Cerebellum (tissue), 4 donors: ENCODE measurements at places on chromosomes 12 and 14. TPM values are rescaled to one million over a fixed set of nuclear protein-coding genes. Genes with fewer than 3 reads are reported as not detected.
A peak's percentile ranks its signal among the peaks of the same experiment; 100 is the strongest.

GRCh38 chr14:91375720-91376452 lies 41.7 kb downstream of the CCDC88C start:
- no peak for DNase-seq

DNA sequence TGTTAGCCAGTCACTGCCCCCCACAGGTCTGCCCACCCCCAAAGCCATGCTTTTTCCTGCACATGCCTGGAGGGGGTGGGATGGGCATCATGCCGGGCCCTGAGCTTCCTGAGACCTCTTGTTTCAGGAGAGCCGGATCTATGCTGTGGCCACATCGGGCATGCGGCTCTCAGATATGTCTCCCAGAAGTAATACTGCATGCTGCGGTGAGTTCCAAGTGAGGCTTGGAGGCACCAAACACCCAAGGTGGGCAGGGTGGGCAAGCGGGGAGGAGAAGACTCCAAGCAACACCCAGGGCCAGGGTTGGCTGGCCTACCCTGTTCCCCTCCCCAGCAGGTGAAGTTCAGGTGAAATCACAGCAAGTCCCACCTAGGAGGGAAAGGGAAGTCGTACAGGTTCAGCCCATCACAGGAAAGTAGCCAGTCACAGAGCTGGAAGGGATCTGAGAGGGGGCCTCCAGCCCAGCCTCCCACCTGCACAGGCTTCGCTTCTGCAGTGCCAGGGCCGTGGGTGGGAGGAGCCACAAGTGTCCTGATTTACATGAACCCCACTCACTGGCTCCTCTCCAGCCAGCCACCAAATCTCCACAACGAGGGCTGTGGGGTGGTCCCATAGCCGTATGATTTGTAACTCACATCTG lies 30.9 kb downstream of the PIGH start:
- no peak for DNase-seq

DNA sequence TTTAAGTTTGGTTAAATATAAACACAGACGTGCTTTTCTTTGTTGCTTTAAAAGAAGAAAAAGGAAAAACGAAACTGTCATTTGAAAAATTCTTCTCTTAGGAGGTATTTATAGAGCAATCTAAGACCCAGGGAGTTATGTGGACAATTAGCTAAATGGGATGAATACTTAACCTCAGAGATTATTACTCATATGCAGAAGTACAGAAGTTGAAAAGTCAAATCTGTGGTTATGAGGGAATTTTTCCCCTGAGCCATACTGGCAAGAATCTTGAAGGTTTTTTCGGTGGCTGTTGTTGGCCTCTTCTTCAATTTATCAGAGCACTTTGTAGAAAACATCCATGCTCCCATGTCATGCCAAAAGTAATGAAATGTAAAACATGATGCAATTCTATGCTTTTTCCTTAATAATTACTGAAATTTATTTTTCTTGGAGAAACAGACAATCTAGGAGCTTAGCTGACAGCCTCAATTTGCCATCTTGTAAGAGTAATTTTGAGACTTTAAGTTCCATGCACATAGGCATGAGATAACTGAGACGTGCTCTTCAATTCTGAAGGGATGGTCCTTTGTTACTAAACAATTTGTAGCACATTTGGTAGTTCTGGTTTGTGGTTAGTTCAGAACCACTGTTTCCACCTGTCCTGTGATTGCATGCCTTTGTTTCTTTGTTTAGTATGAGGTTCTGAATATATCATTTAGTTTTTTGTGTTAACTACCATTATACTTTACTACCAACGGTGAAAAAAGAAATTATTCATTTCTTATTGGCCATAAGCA lies 126.6 kb downstream of the BCAT1 start:
- DNase-seq = no peak

GRCh38 chr12:110616471-110617115 lies 2.7 kb downstream of the TCTN1 start:
- no peak for DNase-seq

GRCh38 chr12:15323480-15323879 lies 1.2 kb downstream of the PTPRO start:
- DNase-seq = no peak

- no peak for DNase-seq
Measured at GRCh38 chr14:31766315-31766892, 205.2 kb downstream of the NUBPL start.

GRCh38 chr12:76786986-76787385 lies 23.1 kb downstream of the ZDHHC17 start:
- no peak for DNase-seq

DNA sequence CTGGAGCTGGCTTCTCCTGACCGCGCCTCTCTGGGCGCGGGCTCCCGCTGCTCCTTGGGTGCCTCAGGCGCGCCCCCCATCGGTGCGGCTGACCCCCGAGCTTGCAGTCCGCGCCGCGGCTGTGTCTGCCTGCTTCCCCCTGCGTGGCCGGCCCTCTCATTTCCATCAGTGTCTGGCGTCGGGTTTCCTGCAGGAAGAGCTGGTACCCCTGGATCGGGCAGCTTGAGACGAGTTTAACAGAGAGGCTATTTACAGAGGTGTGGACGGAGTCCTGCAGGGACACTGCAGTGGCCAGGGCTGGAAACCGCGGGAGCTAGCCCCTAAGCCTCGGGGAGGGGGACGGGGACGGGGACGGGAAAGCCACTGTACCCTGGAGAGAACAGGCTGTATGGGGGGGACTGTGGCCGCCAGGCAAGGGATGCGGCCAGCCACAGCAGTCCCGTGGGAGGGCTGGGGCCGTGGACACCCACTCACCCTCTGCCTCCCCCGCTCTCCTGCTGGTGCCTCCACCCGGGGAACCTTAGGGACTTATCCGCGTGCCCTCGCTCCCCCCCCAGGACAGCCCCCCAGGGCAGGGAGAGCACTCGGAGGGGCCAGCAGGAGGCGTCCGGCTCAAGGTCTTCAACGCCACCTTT lies 3.7 kb upstream of the CACNA2D4 start:
- DNase-seq = no peak

DNA sequence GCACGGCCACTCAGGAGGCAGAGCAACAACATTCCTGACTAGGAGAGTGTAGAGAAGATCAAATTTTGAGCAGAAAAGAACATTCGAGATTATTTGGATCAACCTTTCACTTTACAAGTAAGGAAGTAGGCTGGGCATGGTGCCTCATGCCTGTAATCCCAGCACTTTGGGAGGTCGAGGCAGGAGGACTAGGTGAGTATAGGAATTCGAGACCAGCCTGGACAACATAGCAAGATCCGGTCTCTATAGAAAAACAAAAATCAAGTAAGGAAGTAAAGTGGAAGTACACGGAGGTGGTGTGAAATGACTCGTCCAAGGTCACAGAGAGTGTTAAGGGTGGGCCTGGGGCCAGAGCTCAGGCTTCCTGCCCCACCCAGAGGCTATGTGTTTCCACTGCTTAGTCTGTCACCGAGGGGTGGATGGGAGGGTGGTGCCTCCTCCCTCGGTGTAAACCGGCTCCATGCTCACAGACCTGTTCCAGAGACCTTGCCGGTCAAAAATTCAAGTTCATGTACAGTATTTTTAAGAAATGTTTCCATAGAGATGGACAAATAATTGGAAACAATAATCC lies 51.9 kb downstream of the MAP1LC3B2 start:
- DNase-seq = no peak

DNA sequence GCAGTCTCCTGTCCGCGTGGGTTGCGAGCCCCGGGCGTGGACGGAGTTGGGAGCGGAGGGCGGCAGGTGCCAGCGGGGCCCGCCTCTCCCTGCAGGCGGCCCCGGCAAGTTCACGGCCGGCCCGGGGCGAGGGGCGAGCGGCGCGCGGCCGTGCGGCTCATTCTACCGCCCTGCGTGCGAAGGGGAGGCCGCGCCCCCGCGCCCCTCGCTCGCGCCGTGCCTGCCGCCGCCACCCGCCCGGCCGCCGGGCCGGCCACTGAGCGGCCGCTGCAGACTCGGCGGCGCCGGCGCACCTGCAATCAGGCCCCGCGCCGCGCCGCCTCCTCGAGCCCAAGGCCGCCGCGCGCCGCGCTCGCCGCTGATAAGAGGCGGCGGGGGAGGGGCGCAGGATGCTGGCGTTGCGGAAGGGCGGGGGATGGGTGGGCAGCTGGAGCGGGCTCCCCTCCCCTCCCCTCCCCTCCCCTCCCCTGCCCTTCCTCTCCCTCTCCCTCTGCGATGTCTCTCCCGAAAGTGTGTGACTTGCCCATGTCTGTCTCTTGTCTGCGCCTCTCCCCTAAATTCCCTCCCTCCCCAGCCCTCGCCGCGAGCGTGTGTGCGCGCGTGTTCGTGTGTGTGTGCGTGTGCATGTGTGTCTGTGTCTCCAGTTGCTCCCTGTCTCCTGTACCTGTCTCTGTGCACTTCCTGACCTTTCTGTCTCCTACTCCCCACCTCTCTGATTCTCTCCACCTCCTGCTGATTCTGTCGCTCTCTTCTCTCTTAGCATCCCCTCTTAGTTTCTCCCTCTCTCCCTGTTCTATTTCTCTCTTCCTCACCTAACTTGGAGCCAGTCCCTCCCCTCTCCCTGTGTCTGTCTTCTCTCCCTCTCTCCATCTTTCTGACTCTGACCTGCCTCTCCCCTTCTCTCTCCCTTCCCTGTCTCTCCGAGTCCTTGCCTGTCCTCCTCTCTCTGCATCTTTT lies 768.1 kb upstream of the TBX3 start:
- DNase-seq = peak; percentile 16

GRCh38 chr14:94360945-94361565 lies 27.3 kb downstream of the SERPINA1 start:
- DNase-seq = no peak

DNA sequence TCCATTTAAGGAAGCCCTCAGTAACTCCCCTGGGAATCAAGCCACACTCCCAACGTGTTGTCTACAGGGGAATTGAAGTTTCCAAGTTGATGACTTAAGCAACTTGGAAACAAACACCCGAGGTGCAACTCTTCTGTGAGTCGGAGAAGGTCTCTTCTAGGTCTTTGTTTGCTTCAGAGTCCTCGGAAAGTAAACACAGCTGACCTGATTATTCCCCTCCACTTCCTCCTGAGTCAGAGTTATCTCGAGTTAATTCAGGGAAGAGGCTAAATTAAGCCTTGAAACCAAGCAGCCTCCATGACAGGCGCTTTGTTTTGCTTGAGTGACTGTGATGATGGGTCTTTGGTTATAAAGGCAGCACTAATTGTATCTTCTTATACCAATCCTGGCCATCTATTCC lies 41.8 kb downstream of the TUNAR start:
- DNase-seq = no peak

- no peak for DNase-seq
Measured at GRCh38 chr12:113332688-113333417, 2.1 kb downstream of the SLC8B1 start.

- no peak for DNase-seq
Measured at GRCh38 chr12:107035733-107036132, 48.8 kb upstream of the MTERF2 start.

DNA sequence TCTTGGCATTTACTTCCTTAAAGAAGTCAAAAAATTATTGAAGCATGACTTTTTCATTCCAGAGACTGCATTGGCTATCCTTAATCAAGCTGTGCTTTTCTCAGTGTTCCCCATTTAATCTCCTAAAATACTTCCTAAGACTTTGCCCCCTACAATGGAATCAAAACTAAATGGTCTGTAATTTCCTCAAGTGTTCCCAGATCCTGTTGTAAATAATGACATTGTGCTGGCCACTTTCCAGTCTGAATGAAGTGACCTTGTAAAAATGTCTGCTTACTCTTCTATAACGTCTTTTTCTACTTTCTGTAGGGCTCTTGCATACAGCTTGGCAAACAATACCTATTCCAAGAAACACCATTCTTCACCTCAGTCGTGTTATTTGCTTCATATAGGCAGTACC lies 45.3 kb upstream of the MBIP start:
- no peak for DNase-seq

DNA sequence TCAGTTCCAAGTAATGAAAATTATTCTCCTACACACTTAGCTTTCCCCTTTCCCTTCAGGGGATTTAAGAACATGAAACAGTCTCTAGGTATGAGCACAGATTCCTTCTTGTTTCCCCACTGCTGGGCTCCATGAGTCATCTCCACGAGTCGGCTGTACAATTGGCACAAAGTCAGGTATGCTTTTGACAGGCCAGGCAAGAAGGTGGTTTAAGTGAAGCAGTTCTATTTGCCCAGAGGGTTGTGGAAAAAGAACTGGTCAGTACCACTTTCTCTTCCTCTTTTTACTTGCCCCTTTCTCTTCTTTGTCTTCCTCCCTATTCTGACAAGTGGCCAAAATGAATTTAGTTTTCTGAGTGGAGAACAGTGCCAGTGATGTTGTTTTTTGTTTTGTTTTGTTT lies 16.3 kb downstream of the DYNC1H1 start:
- DNase-seq = peak; percentile 79

GRCh38 chr12:101127521-101128219 lies 82.4 kb downstream of the SLC5A8 start:
- DNase-seq = no peak

DNA sequence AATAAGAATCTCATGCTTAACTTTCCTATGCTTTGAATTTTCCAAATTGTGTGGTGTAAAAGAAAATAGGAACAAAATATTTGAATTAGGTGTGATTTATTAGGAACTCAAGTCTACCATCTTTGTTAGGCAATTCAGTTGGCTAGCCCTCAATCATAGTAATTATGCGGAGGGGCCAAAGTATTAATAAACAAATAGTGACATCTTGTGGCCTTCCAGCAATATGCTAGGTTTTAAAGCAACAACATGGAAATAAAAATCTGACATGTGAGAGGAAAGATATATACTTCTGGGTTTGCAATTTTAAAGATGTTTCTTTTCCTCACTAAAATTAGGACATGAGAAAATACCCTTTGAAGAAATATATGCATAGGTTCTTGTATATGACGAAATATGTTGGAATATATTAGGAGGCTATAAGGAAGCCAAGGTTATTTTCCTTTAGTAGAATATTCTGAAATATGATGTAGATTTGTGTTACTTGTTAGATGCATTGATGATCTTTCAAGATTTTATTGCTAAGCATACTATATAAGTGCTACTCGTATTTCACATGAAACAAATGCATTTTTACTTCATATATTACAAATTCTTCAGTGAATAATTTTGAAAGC lies 200.4 kb downstream of the PTPRO start:
- peak; percentile 8 for DNase-seq

DNA sequence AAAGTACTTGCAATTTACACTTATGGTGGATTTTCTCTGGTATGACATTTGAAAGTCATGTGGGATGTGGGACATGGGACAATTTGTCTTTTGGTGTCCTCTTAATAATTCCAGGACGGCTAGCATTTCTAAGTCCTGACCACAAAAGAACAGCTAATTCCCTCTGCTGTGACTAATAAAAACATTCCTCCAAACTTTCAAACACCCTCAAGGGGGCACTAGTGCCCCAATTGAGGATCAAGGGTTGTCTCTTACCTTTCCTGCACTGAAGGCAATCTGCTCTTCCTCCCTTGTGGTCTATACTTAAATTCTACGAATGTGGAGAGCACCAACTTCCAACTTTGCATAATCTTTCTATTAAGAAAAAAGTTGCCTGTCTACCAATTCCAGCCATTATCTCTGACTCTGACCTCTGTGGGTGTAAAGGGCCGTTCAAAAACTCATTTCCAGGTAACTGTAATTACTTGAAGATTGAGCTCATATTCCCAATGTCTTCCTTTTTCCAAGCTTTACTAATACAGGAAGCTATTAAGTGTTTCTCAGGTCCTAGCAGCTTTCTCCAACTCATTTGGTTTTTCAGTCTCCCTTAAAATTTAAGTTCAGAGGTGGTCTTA lies 210.2 kb downstream of the PTPRO start:
- no peak for DNase-seq

The MYL2 gene
- not detected for total RNA-seq

The NUAK1 gene
- 43.6 TPM for total RNA-seq

The NEUROD4 gene
- total RNA-seq = 9.9 TPM

The GCH1 gene
- 1.8 TPM for total RNA-seq

The SDSL gene
- total RNA-seq = 1.7 TPM

The RAP1B gene
- total RNA-seq = 110 TPM

The FOXA1 gene
- total RNA-seq = not detected

The RNFT2 gene
- total RNA-seq = 42.1 TPM

The PTCSC3 gene
- total RNA-seq = not detected

The ABCB9 gene
- total RNA-seq = 19.1 TPM

The EPS8 gene
- 170 TPM for total RNA-seq

The ZNF891 gene
- total RNA-seq = 17.6 TPM

The PLEKHH1 gene
- total RNA-seq = 13.2 TPM
